ENCODE measurements at places on chromosomes 6 and 20.

DNA sequence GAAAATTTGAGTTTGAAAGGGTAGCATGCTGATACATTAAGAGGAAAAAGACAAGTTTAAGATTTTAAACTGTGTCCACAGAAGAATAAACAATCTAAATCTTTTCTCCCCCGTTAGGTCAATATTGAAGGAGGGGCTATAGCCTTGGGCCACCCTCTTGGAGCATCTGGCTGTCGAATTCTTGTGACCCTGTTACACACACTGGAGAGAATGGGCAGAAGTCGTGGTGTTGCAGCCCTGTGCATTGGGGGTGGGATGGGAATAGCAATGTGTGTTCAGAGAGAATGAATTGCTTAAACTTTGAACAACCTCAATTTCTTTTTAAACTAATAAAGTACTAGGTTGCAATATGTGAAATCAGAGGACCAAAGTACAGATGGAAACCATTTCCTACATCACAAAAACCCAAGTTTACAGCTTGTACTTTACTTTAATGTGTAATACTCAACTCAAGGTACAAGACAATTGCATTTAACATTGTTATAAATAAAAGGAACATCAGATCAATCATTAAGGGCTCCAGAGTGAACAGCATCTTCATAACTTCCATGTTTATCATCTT, 10.8 kb downstream of the TCP1 start:
- no peak for DNase-seq

- no peak for DNase-seq
Observed at GRCh38 chr6:50825375-50826036, 6.8 kb downstream of the TFAP2B start.

- peak; percentile 28 for DNase-seq
Observed at GRCh38 chr6:40922281-40922680, 116.7 kb downstream of the UNC5CL start.

- DNase-seq = peak; percentile 49
Observed at GRCh38 chr6:85452441-85452881, 2.6 kb downstream of the NT5E start.

- DNase-seq = peak; percentile 40
Observed at GRCh38 chr20:20037960-20038359, 14.3 kb downstream of the CRNKL1 start.

GRCh38 chr6:108650325-108650724, 89.6 kb downstream of the FOXO3 start:
- DNase-seq = no peak

GRCh38 chr6:122408702-122409458, 9.4 kb downstream of the HSF2 start:
- DNase-seq = no peak

DNA sequence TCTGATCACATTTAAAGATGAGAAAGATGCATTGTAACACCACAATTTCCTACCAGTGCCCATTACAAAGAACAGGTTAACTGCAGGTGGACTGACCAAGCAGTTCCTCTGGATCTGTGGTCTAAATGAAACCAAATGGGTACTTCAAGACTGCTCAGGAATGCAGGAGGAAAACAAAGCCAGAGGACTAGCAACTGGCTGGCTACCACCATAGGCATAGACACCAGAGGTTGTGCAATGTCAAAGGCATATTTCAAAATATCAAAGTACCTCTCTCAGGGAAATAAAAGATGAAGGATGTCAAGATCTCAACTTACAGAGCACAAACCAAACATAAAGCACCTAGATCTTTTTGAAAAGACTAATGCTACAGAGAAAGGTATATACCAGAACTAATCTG, 65.5 kb downstream of the GMDS start:
- DNase-seq = no peak

DNA sequence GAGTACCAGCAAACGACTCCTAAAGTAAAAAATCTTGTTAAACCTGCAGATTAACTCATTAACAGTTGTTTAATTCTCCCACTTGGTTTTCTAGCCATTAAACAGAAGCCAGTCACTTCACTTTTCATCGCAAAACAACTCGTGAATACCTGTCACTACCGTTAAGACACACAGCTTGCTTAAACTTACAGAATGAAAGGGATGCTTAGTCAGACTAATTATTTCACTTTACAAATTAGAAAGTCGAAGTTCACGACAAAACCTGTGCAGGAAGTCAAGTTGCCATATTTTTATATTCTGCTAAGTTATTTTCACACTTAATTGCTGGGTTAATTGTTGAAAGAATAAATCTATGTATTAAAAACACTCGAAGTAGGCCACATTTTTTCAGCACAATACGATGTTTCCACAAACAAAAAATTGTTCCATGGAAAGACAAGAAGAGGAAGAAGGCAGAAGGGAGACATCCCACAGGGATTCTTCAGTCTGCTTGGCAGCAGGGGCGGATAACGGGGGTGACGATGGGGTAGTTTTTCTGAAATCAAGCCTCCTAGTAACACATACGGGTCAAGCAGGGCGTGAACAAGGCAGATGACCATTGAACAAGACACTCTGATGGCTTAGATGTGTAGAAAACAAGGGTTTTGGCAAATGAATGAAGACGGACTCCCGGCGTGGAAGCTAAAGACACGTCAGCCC, 933 bp downstream of the SSR1 start:
- no peak for DNase-seq

DNA sequence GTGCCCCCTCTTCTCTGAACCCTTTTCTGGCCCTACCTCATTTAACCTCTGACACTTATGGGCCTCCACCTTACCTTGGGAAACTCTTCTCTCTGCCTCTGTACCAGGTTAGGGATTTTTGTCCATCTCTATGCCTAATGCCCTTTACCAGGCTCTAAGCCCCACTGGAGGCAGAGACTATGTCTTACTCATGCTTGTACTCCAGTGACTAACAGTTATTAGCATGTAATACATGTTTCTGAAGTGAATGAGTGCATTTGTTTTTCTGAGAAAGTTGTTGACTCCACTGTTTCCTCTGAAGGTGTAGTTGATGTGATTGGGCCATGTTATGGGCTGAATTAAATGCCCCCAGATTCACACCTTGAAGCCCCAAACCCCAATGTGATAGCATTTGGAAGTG, 234.3 kb downstream of the PACRG start:
- DNase-seq = no peak

- DNase-seq = peak; percentile 65
Observed at GRCh38 chr6:11242711-11243110, 10.2 kb upstream of the NEDD9 start.

GRCh38 chr6:34990971-34991560, 102.0 kb downstream of the ANKS1A start:
- DNase-seq = no peak

DNA sequence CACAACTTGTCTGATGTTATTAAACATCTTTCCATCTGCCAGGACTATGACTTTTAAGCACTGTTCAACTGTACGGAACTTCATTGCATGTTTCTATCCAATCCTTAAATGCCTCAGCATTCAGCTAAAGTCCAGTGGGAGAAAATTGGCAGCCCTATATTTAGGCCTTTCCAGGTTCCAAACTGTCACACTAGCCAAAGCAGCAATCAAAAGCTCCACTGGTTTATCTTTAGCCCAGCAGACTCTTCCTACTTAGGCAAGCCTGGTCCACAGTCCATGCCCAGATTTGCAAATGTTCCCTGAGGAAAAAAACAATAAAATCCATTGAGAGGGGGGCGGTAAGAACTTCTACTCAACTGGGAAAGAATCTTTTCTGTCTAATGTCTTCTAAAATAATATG, 349.1 kb upstream of the GJE1 start:
- DNase-seq = no peak

- no peak for DNase-seq
Observed at GRCh38 chr20:1443085-1443484, 23.6 kb downstream of the NSFL1C start.

- no peak for DNase-seq
Observed at GRCh38 chr6:111734068-111735061, 128.7 kb upstream of the TRAF3IP2 start.

All from GM04503 (cell line).